ENCODE measurements at places on chromosomes 7 and 10.

DNA sequence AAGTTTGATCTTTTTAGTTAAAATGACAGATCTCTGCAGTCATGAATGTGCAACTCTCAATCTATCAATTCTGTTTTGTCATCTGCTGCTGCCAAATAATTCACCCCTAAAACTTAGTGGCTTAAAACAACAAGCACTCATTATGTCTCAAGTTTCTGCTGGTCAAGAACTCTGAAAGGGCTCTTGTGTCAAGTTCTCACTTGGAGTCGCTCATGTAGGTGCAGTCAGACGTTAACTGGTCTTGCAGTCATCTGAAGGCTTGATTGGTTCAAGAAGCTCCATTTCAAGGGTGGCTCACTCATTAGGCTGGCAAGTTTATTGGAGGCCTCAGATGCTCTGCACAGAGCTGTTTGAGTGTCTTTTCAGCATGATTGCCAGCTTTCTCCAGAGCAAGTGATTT is 28.5 kb upstream of the LRRC72 start:
- DNase-seq, result no peak

- no peak for DNase-seq
These were observed 183.2 kb downstream of the RTKN2 start for GRCh38 chr10:62085404-62085803.

DNA sequence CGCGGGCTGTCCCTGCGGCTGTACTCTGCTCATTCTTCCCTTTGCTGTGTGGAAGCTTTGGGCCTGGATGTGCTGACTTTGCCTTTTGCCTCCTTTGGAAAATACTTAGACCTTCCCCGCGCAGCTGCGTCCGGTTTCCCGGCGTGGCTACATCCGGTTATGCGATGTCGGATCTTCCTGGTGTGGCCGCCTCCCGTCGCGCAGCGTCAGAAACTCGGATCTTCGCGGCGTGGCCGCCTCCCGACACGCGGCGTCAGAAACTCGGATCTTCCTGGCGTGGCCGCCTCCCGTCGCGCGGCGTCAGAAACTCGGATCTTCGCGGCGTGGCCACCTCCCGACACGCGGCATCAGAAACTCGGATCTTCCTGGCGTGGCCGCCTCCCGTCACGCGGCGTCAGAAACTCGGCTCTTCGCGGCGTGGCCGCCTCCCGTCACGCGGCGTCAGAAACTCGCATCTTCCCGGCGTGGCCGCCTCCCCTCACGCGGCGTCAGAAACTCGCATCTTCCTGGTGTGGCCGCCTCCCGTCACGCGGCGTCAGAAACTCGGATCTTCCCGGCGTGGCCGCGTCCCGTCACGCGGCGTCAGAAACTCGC is 50.2 kb upstream of the SUN1 start:
- no peak for DNase-seq

GRCh38 chr10:14399641-14400040 is 68.9 kb upstream of the FRMD4A start:
- no peak for DNase-seq

GRCh38 chr7:104943502-104944343 is 70.3 kb upstream of the KMT2E start:
- DNase-seq, result peak; percentile 73

DNA sequence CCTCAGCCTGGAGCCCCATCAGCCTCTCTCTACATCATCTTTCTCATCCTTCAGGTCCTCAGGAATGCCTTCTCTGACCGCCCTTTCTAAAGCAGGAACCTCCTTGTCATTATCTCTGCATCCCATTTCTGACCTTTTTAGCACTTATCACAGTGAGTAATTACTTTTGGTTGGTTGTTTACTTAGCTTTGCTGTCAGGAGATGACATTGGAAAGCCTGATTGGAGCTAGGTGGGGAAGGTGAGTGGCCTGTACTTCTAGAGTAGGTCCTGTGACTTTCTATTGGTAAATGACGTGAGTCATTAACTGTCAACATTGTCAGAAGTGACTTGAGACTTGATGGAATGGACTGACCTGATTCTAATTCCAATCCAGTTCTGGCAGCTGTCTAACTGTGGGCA is 9.3 kb upstream of the SLC25A13 start:
- no peak for DNase-seq

- no peak for DNase-seq
These were observed 90.8 kb downstream of the SFMBT2 start for GRCh38 chr10:7320072-7320471.

DNA sequence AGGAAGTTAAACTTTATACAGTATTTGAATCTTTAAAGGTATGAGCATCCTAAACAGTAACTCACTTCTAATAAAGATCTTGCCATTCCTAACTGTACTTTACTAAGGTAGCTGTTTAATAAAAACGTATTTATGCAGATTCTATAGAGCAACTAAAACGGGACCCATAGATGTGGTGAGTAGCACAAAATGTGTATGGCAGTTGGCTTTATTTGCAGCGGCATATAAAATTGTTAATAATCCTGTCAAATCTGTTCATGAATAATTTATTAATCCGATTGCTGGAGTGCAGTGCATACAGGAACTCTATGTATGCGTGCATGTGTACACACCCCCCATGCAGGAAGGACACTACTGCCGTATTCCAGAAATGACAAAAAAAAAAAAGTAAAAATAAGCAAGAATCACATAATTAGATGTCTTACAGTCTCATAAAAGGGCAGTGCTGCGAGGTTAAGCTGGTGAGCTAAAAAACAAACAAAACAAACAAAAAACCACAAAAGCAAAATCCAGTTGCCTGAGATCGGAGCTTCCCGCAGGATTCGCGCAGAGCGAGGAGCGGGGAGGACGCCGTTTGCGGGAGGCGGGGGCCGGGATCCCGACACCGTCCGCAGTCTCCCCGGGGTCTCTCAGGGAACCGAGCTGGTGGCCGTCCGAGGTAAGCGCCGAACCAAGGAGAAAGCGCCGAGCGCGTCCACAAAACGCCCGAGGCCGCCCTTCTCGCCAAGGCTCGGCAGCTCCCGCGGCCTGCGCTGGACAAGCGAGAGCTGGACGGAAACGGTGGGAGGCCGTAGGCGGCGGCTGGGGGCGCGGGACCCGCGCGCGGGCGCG is 518 bp upstream of the COMMD3 start:
- no peak for DNase-seq

- no peak for DNase-seq
These were observed 634.4 kb upstream of the POT1 start for GRCh38 chr7:125563964-125564529.

GRCh38 chr10:76576276-76576962 is 1061.2 kb downstream of the KCNMA1 start:
- no peak for DNase-seq

GRCh38 chr7:24574950-24575349 is 1.7 kb downstream of the PALS2 start:
- no peak for DNase-seq

DNA sequence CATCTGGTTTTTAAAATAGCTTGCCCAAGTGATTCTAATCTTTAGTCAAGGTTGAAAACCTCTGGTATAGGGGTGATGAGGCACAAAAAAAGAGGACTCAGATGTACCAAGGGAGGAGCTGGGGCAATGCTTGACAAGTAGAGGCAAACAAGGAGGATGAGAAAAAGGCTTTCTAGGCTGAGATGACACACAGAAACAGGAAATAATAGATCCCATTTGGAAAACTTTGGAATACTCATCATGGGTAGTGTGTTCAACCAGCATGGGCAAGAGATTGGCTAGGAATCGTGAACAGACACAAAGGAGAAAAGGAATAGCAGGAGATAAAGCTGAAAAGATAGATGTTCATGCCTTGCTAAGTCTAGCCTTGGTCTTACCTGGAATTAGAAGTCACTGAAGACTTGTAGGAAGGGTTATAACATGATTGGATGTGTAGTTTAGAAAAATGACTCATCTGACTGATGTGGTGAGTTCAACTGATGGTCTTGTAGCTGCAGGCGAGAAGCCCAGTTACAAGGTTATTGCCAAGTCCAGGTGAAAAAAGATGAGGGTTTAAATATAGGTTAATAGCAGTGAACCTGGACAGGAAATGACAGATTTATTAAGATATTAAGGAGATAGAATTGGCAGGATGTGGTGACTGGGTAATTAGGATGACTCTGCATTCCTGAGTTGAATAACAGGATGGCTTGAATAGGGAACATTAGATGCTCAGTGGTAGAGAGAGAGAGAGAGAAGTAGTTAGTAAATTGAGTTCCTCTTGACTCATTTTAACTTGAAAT is 214.0 kb upstream of the LRGUK start:
- no peak for DNase-seq

- no peak for DNase-seq
These were observed 14.7 kb downstream of the BRAT1 start for GRCh38 chr7:2540641-2541051.

DNA sequence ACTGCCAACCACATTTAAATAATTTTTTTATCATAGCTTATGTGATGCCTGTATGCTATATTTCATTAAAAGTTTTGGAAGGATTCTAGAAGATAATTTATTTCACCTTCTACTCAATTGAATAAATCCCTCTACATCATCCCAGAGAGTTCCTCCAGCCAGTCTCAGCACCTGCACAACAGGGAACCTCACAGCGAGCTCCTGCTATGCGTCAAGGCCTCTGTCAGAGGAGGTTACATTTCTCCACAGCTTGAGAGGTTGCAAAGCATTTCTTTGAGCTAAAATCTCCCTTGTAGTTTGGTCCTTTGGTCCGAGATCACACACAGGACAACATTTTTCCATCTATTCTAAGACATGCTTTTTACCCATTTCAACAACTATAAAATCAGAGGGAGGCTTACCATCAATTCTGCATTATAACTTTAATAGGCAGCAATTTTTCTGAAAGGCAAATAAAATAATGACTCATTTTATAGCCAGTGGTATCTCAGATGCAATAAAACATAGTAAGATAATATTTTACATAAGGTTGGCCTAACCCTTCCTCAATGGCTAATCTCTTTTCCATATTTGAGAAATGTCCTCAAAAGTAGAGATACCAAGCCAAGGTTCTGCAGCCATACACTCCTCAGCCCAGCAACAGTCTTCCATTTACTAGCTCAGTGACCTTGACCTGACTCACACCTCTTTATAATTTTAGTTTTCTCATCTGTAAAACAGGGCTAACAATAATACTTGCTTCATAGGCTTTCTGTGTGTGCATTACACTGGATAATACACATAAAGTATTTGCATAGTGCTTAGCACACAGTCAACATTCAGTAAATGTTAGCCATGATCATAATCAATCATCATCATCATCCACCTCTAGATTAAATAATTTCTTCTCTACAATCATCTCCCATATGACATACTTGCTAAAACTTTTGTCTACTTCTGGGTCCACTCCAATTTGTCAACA is 68.8 kb downstream of the DOCK4 start:
- DNase-seq, result no peak

GRCh38 chr7:47310020-47310419 is 271.9 kb downstream of the TNS3 start:
- no peak for DNase-seq

- DNase-seq, result peak; percentile 70
These were observed 72.4 kb downstream of the AGMO start for GRCh38 chr7:15489383-15489782.

GRCh38 chr7:159096736-159097581 is 47.7 kb downstream of the VIPR2 start:
- peak; percentile 48 for DNase-seq

GRCh38 chr7:148894591-148894990 is 10.5 kb upstream of the EZH2 start:
- no peak for DNase-seq

DNA sequence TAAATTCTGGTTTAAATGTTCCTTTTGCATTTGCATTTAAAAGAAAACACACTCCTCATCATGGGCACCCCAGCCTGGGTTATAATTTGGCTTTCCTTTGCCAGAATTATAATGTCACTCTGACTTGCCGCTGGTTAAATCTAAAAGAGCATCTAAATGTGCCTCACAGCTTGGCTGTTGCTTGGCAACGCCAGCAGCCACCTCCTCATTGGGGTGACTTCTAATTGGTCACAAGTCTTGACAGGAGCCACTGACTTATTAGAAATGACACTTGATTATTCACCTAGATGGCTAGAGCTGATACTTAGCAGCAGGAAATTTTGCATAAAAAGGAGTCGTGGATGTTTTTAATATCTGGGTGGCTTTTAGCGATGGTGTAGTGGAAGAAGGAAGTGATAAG is 114.3 kb downstream of the TBXAS1 start:
- no peak for DNase-seq

DNA sequence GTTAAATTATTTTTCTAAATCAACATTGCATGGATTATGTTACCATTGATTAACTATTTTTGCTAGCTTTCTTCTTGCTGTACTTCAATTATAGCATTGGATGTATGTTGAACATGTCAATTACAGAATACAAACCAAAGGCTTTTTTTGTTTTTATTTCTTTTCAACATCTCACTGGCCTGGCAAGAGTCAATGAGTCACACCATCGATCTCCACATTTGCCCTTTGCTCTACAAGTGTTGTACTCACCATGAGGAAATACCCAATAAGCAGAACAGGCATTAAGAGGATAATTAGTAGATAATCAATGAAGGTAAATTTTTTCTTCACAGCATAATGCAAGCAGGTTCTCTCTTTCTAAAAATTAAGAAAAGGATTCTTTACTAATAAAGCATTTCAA is 23.3 kb downstream of the ANKRD22 start:
- DNase-seq, result no peak

DNA sequence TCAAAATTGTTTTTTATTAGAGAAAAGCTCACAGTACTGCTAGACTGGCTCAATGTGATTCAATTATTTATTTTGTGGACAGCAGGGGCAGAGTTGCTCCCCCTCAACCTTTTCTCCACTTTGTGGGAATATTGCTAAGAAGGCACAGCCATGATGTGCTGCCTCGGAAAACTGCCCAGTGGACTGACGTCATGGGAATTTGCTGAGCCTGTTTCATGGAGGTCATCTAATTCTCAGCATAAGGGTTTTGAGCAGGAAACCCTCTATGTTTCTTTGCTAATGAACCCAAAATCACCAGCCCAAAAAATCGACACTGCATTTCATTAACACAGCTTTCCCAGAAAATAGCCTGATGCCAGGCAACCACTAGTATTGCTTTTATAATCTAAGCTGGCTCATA is 228.8 kb upstream of the FAM3C start:
- DNase-seq, result peak; percentile 22

GRCh38 chr10:62073429-62073828 is 171.9 kb downstream of the ARID5B start:
- no peak for DNase-seq
